Common myeloid progenitor, CD34-positive (primary cell): ENCODE measurements at places on chromosomes 4 and X.

DNA sequence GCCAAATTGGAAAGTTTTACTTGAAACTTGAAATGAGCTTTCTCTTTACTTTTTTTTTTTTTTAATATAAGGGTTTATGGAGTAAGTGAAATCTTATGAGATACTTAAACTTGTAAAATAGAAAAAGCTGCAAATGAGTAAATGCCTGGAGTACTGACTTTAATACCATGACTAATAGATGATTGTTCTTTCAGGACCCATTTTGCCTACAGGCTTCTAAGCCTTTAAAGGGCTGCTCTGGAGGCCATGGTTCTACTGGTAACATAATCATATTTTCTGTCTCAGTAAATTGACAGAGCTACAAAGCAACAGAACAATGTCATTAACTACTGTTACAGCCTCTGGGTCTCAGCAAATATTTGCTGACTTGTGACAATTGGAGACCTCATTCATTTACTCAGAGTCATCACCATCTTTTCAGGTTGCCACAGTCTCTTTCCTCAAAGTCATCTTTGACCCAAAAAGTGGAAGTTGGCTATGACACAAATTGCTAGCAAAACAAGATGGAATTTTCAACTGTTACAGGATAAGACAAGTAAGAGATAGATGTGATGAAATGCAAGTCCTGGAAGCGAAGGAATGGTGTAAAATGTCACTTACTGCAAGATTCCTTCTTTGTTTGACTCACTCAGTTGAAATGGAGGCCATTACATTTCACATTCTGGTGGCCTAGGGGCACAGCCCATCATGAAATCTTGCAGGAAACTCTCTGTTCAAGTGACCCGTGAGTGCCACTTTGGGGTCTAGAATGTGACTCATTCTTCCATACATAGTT lies 132.7 kb downstream of the BTC start:
- H3K36me3 ChIP-seq: no peaks in the 10 kb centered on the region
- H3K4me1 ChIP-seq: peaks cover 7% of the 10 kb centered on the region
- H3K27me3 ChIP-seq: no peaks in the 10 kb centered on the region
- no peak overlapping the region for H3K27ac ChIP-seq
- H3K4me3 ChIP-seq: no peak overlapping the region
- no peak for DNase-seq

- H3K36me3 ChIP-seq: no peaks in the 10 kb centered on the region
- peaks cover 19% of the 10 kb centered on the region for H3K4me1 ChIP-seq
- no peak overlapping the region for H3K4me3 ChIP-seq
These were observed 42.1 kb upstream of the HOPX start for GRCh38 chr4:56723201-56723605.

- no peak for DNase-seq
- H3K4me3 ChIP-seq: no peak overlapping the region
- no peaks in the 10 kb centered on the region for H3K36me3 ChIP-seq
- H3K27ac ChIP-seq: no peak overlapping the region
These were observed 2.9 kb downstream of the CFI start for GRCh38 chr4:109798866-109799265.

DNA sequence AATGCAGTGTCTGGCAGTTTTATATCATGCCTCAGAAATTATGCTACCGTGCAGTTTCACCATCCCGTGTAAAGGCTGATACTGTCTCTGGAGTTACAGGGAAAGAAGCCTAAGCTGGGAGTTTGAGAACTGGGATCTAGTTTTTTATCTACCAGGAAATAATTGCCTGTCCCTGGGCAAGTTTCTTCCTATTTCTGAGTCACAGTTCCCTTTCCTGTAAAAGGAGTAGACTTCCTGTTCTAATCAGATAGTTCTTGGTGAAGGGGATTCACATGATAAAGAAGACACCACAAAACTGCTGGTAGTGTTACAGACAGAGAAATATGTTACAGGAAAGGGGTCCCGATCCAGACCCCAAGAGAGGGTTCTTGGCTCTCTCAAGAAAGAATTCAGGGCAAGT lies 17.1 kb downstream of the HERC3 start:
- DNase-seq: no peak
- peaks cover 14% of the 10 kb centered on the region for H3K36me3 ChIP-seq
- no peaks in the 10 kb centered on the region for H3K27me3 ChIP-seq

GRCh38 chr4:77120886-77121508 lies 36.0 kb upstream of the CCNG2 start:
- no peaks in the 10 kb centered on the region for H3K36me3 ChIP-seq
- peaks cover 2% of the 10 kb centered on the region for H3K4me1 ChIP-seq
- H3K27ac ChIP-seq: no peak overlapping the region

GRCh38 chr4:142402900-142403299 lies 443.2 kb downstream of the INPP4B start:
- peak; percentile 45 for DNase-seq
- no peaks in the 10 kb centered on the region for H3K36me3 ChIP-seq
- no peaks in the 10 kb centered on the region for H3K27me3 ChIP-seq
- H3K27ac ChIP-seq: no peak overlapping the region

DNA sequence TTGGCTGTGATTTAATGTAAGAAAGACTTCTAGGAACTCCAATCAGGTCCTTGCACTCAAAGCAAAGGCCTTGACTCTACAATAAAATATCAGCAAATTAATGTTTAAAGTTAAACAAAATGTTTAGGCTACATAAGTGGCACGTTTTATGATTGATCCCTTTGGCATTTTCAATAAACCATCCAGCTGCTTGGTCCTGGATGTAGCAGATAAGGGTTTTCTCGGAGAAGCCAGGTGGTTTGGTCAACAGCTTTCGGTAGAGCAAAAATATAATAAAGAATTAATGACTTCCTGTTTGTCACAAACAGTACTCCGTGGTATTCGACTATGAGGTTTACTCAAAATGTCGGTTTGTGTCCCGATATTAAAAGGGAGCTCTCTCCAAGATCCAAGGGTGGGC lies 95.8 kb downstream of the GEMIN8 start:
- no peak overlapping the region for H3K27ac ChIP-seq
- H3K27me3 ChIP-seq: peaks cover 37% of the 10 kb centered on the region
- H3K4me1 ChIP-seq: no peaks in the 10 kb centered on the region
- no peak for DNase-seq
- H3K4me3 ChIP-seq: no peak overlapping the region
- no peaks in the 10 kb centered on the region for H3K36me3 ChIP-seq

DNA sequence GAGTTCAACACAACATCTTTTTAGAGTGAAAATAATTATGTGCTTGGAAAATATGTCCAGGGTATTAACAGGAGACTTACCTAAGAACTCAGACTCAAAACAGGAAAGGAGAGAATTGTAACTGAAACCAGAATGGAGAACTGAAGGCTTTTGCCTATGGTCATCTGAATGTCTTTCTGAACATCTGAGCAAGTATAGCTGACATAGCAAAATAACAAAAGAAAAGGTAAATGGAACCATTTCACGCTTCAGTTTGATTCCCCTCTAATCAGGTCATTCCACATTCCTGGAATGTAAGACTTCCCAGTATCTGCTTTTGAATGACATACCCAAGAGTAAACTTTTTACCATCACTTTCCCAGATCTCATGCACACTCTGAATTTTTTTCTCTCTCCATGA lies 500.4 kb upstream of the HS3ST1 start:
- no peak overlapping the region for H3K27ac ChIP-seq
- DNase-seq: no peak
- H3K4me3 ChIP-seq: no peak overlapping the region
- no peaks in the 10 kb centered on the region for H3K36me3 ChIP-seq

DNA sequence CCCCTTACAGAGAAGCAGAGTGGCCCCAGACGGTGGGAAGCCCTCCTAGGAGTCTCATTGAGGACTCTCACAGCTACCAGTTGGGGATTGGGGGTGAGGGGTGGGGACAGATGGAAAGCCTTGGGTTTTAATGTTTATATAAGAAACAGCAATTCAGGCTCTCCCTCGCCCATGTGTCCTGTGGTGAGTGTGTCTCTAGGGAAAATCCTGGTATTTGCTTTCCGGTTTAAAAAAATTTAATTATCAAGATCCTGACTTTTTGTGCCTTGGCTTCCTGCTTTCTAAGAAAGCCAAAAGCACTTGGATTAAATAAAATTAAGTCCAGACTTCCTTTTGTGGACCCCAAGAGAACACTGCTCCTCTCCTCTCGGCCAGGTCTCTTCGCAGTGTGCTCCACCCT lies 93.8 kb downstream of the SOWAHB start:
- no peak for DNase-seq
- no peaks in the 10 kb centered on the region for H3K4me1 ChIP-seq
- H3K36me3 ChIP-seq: no peaks in the 10 kb centered on the region
- H3K4me3 ChIP-seq: no peak overlapping the region
- no peak overlapping the region for H3K27ac ChIP-seq

- H3K36me3 ChIP-seq: peaks cover 8% of the 10 kb centered on the region
- peak overlapping the region; percentile 83 for H3K4me3 ChIP-seq
These were observed 562 bp downstream of the AKAP17A start for GRCh38 chrX:1591863-1592469.

GRCh38 chrX:17587366-17587765 lies 149.9 kb upstream of the SCML1 start:
- H3K4me3 ChIP-seq: no peak overlapping the region
- H3K36me3 ChIP-seq: no peaks in the 10 kb centered on the region
- H3K27ac ChIP-seq: no peak overlapping the region
- no peaks in the 10 kb centered on the region for H3K4me1 ChIP-seq
- no peak for DNase-seq

DNA sequence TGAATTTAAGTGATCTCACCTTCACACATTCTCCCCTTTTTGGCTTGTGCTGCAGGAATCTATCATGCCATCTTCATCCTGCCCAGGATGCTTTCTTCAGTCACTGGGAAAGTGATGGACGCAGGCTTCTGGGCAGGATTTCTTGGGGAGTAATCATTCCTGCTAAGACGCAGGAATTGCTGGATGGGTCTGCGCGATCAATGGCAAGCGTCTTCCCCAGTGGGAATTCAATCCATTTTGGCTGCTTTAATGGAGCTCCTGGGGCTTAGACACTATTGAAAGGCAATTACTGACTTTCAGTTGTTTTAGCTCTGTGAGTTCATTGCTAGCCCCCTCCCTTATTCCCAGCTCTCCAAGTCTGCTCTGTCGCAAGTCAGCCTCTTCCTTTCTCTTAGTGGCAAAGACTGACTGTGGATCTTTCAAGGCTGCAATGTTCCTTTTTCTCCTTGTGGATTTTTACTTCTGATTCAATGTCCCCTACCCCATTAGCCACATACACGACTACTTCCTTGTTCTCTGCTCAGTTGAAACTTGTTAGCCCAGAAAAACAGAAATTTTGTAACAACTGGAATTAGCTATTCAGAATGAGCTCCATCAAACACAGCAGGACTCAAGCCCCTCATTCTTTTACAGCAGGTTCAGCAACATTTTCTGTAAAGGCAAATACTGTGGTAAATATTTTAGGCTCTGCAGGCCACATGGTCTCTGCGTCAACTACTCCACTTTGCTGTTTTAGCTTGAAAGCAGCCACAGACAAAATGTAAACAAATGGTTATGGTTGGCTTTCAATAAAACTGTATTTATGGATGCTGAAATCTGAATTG lies 154.9 kb downstream of the ASB9 start:
- no peak overlapping the region for H3K27ac ChIP-seq
- no peak overlapping the region for H3K4me3 ChIP-seq
- H3K27me3 ChIP-seq: no peaks in the 10 kb centered on the region
- H3K4me1 ChIP-seq: no peaks in the 10 kb centered on the region

DNA sequence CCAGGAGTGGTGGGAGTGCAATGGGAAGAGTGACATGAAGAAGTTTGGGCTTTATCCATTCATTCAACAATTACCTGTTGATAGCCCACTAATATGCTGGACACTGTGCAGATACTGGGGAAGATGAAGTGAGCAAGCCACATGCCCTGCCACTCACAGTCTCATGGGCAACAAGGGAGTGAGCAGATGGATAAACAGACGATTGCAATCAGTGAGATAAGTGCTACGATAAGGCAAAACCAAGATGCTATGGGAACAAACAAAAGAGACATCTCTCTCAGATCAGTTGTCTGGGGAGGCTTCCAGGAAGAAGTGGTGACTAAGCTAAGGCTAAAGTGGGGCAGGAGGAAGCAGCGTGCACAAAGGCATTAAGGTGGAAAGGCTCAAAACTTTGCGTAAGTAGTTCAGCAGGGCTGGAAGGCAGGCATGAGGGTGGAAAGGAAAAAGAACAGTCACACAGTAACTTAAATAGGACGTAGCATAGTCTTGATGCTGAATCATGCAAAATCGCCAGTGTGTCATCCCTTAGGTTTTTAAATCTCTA lies 31.7 kb downstream of the GAB3 start:
- no peak overlapping the region for H3K4me3 ChIP-seq
- no peaks in the 10 kb centered on the region for H3K27me3 ChIP-seq
- no peak for DNase-seq
- peak overlapping the region; percentile 37 for H3K27ac ChIP-seq
- H3K36me3 ChIP-seq: no peaks in the 10 kb centered on the region
- H3K4me1 ChIP-seq: peaks cover 44% of the 10 kb centered on the region

DNA sequence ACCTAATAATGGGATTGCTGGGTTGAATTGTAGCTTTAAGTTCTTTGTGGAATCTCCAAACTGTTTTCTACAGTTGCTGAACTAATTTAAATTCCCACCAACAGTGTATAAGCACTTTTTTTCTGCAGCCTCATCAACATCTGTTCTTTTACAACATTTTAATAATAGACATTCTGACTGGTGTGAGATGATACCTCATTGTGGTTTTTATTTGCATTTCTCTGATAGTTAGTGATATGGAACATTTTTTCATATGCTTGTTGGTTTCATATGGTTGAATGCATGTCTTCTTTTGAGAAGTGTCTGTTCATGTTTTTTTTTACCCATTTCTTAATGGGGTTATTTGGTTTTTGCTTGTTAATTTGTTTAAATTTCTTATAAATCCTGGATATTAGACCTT lies 1718.9 kb downstream of the C4orf33 start:
- H3K27me3 ChIP-seq: no peaks in the 10 kb centered on the region
- DNase-seq: no peak
- no peaks in the 10 kb centered on the region for H3K36me3 ChIP-seq

- H3K4me1 ChIP-seq: no peaks in the 10 kb centered on the region
- H3K27ac ChIP-seq: no peak overlapping the region
- H3K36me3 ChIP-seq: no peaks in the 10 kb centered on the region
- no peaks in the 10 kb centered on the region for H3K27me3 ChIP-seq
These were observed 804.5 kb downstream of the C4orf33 start for GRCh38 chr4:129900430-129900953.

- H3K27ac ChIP-seq: no peak overlapping the region
- no peaks in the 10 kb centered on the region for H3K36me3 ChIP-seq
- no peak for DNase-seq
These were observed 56.0 kb downstream of the MED28 start for GRCh38 chr4:17670423-17670822.

DNA sequence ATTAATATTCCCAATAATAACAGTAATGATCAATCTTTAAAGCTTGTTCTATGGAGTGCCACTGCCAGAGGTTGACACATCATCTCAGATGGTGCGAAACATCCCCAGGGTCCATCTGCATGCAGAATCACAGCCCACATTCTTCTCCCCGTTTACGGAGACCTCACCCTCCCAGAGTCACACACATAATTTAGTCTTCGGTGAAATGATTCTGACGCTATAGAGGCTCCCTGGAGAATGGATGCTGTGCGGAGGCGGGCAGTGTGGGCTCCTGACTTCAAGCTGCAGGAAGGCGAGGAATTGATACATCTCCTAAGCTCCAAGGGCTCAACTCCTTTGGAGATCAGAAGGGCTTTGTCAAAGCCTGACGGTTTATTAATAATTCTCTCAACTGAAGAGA lies 11.0 kb upstream of the ARHGAP36 start:
- no peak overlapping the region for H3K27ac ChIP-seq
- H3K4me3 ChIP-seq: no peak overlapping the region
- H3K27me3 ChIP-seq: peaks cover 45% of the 10 kb centered on the region
